Neural cell (in vitro differentiated cells): ENCODE measurements at places on chromosomes 6 and 20. TPM values are rescaled to one million over a fixed set of nuclear protein-coding genes. Genes with fewer than 3 reads are reported as not detected.

The DDX43 gene
- not detected in 2 replicates for polyA plus RNA-seq

The DHX16 gene
- polyA plus RNA-seq: 29.1 and 31.9 TPM in 2 replicates

The LY6G6F gene
- not detected in 2 replicates for polyA plus RNA-seq

The CTAGE9 gene
- not detected in 2 replicates for polyA plus RNA-seq

The TMEM200A gene
- polyA plus RNA-seq: 30.7 and 31.3 TPM in 2 replicates

The ENPP1 gene
- 0.52 TPM in 1 of 2 replicates, not detected in the other for polyA plus RNA-seq

The ACTL10 gene
- polyA plus RNA-seq: not detected in 2 replicates

The ZC2HC1B gene
- polyA plus RNA-seq: 0.34 TPM in 1 of 2 replicates, not detected in the other

The GJA10 gene
- not detected in 2 replicates for polyA plus RNA-seq

The CCN5 gene
- polyA plus RNA-seq: not detected in 2 replicates

The PROKR2 gene
- not detected in 2 replicates for polyA plus RNA-seq

The POPDC3 gene
- polyA plus RNA-seq: not detected in 2 replicates

The MYBL2 gene
- polyA plus RNA-seq: not detected in 2 replicates

The GABRR1 gene
- 0.36 TPM in 1 of 2 replicates, not detected in the other for polyA plus RNA-seq

The BANF2 gene
- polyA plus RNA-seq: not detected in 2 replicates

The MYLK2 gene
- 0.22 TPM in 1 of 2 replicates, not detected in the other for polyA plus RNA-seq

The PKIB gene
- 22.8 and 26.2 TPM in 2 replicates for polyA plus RNA-seq

The MCCD1 gene
- polyA plus RNA-seq: not detected in 2 replicates

The LAMA5 gene
- polyA plus RNA-seq: 21.6 and 27.2 TPM in 2 replicates

The F13A1 gene
- polyA plus RNA-seq: not detected in 2 replicates

The KCNK17 gene
- 0.67 TPM in 1 of 2 replicates, not detected in the other for polyA plus RNA-seq

The SEMG1 gene
- not detected in 2 replicates for polyA plus RNA-seq

The PPP1R18 gene
- polyA plus RNA-seq: 50.6 and 55.1 TPM in 2 replicates

The GINS1 gene
- 3.8 and 4.5 TPM in 2 replicates for polyA plus RNA-seq

The OR2H2 gene
- not detected in 2 replicates for polyA plus RNA-seq

The RING1 gene
- polyA plus RNA-seq: 107 and 121 TPM in 2 replicates

The GSTA2 gene
- not detected in 2 replicates for polyA plus RNA-seq

The PRICKLE4 gene
- 1.3 TPM in 1 of 2 replicates, not detected in the other for polyA plus RNA-seq

The SCGN gene
- polyA plus RNA-seq: 254 and 283 TPM in 2 replicates

The BTN1A1 gene
- polyA plus RNA-seq: not detected in 2 replicates

The MATN4 gene
- not detected in 2 replicates for polyA plus RNA-seq

The PI16 gene
- polyA plus RNA-seq: 0.56 TPM in 1 of 2 replicates, not detected in the other

The VGLL2 gene
- not detected in 2 replicates for polyA plus RNA-seq

The TRIM10 gene
- not detected in 2 replicates for polyA plus RNA-seq

The MEA1 gene
- polyA plus RNA-seq: 115 and 119 TPM in 2 replicates

The CTCFL gene
- not detected in 2 replicates for polyA plus RNA-seq

The KIAA0408 gene
- 109 and 156 TPM in 2 replicates for polyA plus RNA-seq

The ADGRG6 gene
- polyA plus RNA-seq: 0.37 and 0.66 TPM in 2 replicates

The ZNF165 gene
- 1.4 and 1.6 TPM in 2 replicates for polyA plus RNA-seq

The SMOC2 gene
- polyA plus RNA-seq: 0.50 and 1.2 TPM in 2 replicates

The DEFB128 gene
- polyA plus RNA-seq: not detected in 2 replicates

The MED20 gene
- 18.9 and 21.2 TPM in 2 replicates for polyA plus RNA-seq

The DDO gene
- polyA plus RNA-seq: not detected in 2 replicates

The HLA-DPA1 gene
- polyA plus RNA-seq: not detected in 2 replicates

The UNC5CL gene
- 1.0 and 2.6 TPM in 2 replicates for polyA plus RNA-seq
